ENCODE measurements at places on chromosomes 2 and 18.

GRCh38 chr2:104703669-104704068, 150.2 kb upstream of the POU3F3 start:
- DNase-seq: no peak

- no peak for DNase-seq
Observed at GRCh38 chr18:72091369-72091768, 452.8 kb downstream of the CBLN2 start.

DNA sequence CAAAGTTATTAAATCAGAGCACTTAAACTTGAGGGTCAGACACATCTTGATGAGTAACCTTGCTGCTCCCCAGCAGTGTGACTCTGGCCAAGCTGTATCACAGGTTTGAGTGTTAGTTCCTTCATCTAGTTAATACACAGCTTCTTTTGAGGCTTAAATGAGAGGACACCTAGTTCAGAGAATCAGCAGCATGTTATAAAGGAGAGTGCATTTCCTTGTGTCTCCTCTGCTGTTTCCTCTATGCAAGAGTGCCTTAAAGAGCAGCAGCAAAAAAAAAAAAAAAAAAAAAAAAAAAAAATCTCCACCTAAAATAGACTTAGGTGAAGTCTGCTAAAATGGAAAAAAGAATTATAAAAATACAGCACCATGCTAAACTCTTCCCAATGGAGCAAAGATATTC, 261.9 kb downstream of the TCF4 start:
- DNase-seq: no peak

DNA sequence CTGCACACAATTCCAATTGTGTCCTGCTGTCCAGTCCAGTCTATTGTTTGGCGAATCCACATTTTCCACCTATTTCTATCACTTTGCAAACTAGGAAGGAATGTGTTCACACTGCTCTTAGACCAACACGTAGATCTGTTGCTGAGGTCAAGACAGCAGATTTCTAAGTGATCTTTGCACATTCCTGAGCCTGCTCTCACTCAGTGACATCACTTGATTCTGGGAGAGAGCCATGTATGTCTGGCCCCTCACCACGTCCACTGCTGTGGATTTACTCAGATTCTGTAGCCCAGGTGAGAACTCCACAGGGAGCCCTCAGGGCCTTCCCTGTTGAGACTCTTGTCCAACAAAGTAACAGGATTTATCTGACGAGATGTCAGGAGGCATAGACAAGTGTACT, 317.2 kb downstream of the TSN start:
- no peak for DNase-seq

DNA sequence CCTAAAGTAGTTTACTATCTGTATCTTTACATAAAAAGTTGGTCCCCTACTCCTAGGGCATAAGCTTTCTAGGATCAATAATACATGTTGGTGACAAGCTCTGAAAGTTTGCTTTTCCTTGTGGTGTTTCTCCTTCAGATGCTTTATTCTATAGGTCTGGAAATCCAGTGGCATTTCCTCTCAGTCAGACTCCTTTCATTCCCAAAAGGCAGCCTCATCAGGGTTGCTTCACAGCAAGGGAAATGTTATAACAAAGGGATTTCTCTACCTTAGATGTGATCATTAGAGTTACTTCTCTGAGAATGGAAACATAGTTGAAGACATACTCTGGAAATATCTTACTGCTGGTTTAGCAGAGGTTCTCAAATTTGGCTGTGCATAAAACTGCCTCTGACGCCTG, 1072.4 kb upstream of the ZEB2 start:
- no peak for DNase-seq

DNA sequence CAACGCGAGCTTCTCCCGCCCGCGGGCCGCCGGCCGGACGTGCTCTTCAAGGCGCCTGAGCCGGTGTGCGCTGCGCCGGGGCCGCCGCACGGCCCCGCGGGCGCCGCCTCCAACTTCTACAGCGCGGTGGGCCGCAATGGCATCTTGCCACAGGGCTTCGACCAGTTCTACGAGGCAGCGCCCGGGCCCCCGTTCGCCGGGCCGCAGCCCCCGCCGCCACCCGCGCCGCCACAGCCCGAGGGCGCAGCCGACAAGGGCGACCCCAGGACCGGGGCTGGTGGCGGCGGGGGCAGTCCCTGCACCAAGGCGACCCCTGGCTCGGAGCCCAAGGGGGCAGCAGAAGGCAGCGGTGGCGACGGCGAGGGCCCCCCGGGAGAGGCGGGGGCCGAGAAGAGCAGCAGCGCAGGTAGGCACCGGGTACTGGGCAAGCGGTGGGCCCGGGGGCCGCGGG, 676 bp downstream of the HOXD11 start:
- DNase-seq: peak; percentile 48

DNA sequence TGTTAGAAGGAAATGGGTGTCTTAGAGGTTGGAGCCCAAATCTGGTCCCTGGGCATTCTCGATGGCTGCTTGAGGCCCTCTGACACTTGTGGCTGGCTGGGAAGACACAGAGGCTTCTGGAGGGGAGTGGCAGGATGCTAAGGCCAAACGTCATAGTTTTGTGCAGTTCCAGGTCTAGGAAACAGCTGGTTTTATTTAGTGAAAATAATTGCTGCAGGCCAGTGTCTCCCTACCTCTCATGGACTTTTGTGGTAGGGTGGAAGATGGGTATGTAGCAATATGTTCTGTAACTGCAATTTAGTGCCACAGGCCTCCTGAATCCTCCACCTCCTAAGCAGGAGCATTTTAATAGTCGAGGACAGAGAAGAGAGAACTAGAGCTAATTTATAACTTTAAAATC, 32.2 kb upstream of the SPRED2 start:
- no peak for DNase-seq

DNA sequence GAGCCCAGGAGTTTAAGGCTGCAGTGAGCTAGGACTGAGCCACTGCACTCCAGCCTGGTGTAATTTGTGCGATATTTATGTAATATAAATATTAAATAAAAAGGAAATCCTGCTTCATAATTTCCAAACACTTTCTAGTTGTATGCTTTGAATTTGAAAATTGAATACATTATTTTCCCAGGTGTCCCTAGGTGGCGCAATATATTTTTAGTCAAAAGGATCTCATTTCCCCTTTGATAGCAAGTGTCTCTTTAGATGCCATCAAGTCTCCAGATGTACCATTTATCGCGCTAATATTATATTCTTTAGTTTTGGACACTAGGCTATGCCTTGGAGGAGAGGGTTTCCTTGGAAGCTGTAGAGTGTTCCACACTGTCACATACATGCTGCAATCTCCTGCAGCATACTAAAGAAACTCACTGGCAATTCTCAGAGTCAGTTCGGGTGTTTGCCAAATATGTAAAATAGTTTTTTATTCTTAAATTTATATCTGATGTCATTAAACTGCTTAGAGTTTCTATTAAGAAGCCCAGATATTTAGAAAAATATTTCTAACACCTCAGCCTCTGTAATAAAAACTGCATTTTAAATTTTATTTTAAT, 5.6 kb upstream of the WDR7 start:
- no peak for DNase-seq

DNA sequence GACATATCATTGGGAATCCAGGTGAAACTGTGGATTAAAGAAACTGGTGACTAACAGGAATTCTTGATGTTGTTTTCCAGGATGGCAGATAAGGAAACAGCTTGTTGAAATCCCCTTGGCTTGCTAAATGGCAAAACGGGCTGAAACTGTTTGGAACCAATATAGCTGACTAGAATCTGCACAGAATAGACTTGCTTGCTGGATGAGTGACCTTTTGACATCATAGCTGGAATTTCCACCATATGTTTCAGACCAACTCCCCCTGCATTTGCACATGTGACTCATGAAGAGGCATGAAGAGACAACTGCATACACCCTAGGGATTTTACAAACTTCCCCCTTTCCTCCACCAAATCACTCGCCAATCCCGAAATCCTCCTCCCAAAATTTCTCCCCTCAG, 87.7 kb upstream of the LYPD1 start:
- no peak for DNase-seq

All from left hindlimb (tissue), 1 donor.